ENCODE measurements at places on chromosomes 16 and 17. TPM values are rescaled to one million over a fixed set of nuclear protein-coding genes. Genes with fewer than 3 reads are reported as not detected.

DNA sequence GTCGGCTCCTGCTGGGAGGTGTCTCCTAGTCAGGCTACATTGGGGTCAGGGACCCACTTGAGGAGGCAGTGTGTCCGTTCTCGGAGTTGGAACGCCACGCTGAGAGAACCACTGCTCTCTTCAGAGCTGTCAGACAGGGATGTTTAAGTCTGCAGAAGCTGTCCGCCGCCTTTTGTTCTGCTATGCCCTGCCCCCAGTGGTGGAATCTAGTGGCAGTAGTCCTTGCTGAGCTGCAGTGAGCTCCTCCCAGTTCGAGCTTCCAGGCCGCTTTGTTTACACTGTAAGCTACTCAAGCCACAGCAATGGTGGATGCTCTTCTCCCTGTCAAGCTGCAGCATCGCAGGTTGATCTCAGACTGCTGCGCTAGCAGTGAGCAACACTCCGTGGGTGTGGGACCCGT, 36.0 kb downstream of the ITFG1 start:
- DNase-seq: no peak

Gene KRT15
- total RNA-seq: not detected

GRCh38 chr17:58084317-58084981, 1.2 kb downstream of the DYNLL2 start:
- DNase-seq: peak; percentile 85

- no peak for DNase-seq
Observed at GRCh38 chr17:38510421-38511149, 82.3 kb downstream of the ARHGAP23 start.

GRCh38 chr16:70638814-70639792, 7.3 kb upstream of the IL34 start:
- DNase-seq: peak; percentile 84

- peak; percentile 43 for DNase-seq
Observed at GRCh38 chr16:84059946-84060901, 17.6 kb upstream of the SLC38A8 start.

DNA sequence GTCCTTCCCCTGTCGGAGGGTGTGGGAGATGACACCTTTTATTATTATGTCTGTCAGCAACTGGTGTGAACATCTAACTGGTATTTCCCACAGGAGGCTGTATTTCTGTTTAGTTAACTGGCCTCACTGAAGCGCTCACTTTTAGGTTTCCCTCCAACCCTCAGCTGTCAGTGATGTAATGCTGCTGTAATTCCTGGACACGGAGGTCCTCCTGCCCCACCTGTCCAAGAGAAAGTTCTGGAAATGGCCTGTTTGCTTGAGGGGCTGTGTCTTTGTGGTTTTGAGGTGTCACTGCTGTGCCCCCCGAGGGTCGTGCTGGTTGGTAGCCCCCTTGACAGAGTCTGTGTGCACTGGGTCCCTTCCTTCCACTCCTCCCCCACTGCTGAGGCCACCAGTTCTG, 11.5 kb downstream of the KCNJ12 start:
- no peak for DNase-seq

DNA sequence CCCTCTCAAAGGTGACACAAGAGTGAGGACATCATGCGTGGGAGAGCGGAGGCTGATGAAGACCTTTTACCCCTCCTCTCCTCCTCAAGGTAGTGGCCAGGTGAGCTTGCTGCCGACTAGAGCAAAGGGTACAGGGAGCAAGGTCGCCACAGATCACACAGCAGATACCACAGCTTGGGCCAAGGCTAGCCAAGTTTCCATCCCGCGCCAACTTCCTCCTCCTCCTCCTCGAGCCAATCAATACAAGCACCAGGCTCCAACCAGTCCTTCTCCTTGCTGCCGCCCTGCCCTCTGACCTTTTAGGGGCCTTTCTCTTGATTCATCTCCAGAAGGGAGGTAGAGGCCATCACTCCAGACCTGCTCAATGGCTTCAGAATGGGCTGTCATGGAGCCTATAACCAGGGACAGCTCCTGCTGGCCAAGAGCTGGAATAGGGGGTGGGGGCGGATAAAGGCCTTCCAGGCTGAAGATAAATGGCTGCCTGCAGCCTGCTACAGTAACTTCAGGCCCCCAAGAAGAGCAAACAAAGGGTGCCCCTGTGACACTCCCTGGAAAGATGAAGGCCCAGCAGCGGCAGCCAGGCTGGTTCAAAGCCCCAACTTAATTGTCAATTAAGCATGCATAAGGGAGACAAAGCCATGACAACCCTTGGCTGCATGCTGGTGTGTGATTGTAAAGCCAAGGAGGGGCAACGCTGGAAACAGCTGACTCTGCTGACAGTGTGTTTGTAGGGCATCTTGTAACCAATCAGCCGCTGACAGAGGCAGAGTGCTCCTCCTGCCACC, 17.8 kb downstream of the HNF1B start:
- no peak for DNase-seq

DNA sequence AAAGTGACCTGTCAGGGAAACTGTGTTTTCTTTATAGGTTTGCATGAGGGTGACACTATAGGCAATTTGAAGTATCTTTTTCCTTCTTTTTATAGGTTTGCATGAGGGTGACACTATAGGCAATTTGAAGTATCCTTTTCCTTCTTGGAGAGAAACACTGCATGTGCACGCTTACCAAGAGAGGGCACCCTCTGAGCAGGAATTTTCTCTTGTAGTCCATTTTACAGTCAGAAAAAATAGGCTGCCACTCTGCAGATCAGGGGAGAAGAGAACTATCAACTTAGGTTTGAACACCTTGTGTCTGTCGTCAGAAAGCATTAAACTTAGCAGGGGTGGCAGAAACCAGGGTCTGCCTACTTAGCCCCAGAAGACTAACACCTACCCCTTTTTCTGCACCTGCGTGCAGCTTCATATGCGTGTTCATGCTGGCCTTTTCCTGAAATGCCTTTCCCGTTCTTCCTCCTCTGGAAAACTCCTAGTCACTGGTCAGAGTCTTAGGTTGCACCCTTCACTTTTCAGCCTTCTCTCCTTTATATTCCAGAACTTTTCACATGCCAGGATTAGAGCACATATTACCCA, 16.4 kb upstream of the SMIM36 start:
- no peak for DNase-seq

DNA sequence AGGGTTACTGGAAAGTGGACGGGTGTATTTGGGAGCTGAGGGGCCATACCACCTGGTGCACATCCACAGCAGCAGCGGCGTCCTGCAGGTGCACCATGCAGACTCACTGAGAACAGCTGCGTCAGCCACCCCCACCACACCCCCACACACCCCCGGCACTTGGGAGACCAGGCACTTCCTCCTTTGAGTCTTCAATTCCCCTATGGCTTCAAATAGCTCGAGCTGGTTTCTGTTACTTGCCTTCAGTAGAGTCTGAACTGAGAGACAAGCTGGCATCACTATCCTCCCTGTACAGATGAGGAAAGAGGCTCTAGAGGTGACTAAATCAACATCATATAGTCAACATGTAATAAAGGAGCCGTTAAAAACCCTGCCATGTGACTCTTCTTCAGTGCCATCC, 15.4 kb downstream of the CUEDC1 start:
- no peak for DNase-seq

DNA sequence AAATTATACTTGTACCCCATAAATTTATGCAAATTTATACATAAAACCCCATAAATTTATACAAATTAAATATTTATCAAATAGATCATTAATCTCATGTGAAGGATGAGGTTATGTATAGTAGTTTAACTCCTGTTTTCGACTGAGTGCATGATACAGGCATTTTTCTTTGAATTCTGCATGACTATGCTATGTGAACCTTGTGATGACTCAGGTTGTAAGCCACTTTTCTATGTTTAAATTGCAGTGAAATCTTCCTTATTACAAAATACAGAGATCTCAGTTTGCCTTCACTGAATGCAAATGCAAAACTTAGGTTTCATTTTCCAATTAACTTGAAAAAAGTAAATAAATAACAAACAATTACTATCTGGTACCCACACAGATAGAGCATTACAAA, 843.7 kb downstream of the CDH11 start:
- no peak for DNase-seq

Gene XAF1
- total RNA-seq: 9.7 TPM

- peak; percentile 73 for DNase-seq
Observed at GRCh38 chr17:77963441-77963840, 4.9 kb downstream of the TNRC6C start.

Gene KRT32
- not detected for total RNA-seq
